ENCODE measurements at places on chromosomes 1 and 21. TPM values are rescaled to one million over a fixed set of nuclear protein-coding genes. Genes with fewer than 3 reads are reported as not detected.

GRCh38 chr1:202274611-202275010, 67.1 kb downstream of the UBE2T start:
- DNase-seq, result peak; percentile 13

GRCh38 chr1:118898712-118899111, 89.4 kb downstream of the TBX15 start:
- DNase-seq, result no peak

Gene TRIM67
- polyA plus RNA-seq, result 0.01 TPM

- no peak for DNase-seq
Observed at GRCh38 chr1:156898161-156898566, 4.6 kb downstream of the PEAR1 start.

DNA sequence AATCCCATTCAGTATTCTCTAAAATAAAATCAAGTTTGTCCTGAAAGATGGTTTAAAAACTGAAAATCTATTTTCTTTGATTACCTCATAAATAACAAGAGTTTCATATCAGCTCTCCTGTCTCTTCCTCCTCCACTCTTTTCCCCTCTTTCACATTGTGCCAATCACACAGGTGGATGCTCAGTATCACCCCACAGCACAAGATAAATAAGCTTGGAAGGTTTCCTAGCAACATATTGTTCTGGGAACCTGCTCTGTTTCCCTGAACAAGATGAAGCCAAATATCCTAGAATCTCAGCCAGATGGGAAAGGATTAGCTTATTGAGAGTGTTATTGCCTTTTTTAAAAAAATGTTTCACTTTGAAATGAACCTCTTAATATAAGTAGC, 45.7 kb upstream of the CACYBP start:
- no peak for DNase-seq
